Motor neuron (in vitro differentiated cells): ENCODE measurements at places on chromosomes 4 and X.
A peak's percentile ranks its signal among the peaks of the same experiment; 100 is the strongest.

DNA sequence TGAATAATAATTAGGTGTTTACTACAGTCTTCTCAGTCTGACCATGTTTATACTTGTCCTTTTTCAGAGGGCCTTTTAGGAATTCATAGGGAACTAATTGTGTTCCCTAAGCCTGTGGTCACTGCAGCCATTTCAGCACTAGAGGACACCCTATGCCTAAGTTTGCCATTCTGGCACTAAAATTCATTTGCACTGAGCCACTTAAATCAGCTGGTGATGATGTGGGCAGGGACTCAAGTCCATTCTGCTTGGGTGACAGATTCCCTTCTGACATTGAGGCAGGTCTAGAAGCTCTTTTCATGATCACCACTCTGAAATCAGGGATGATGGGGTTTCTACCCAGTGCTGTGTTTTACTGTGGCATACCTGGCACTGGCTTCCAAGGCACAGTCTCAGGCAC is 1178.9 kb upstream of the DIAPH2 start:
- ATAC-seq: no peak

- ATAC-seq: peak; percentile 49
Measured at GRCh38 chrX:13899607-13900006, 82.7 kb upstream of the GPM6B start.

DNA sequence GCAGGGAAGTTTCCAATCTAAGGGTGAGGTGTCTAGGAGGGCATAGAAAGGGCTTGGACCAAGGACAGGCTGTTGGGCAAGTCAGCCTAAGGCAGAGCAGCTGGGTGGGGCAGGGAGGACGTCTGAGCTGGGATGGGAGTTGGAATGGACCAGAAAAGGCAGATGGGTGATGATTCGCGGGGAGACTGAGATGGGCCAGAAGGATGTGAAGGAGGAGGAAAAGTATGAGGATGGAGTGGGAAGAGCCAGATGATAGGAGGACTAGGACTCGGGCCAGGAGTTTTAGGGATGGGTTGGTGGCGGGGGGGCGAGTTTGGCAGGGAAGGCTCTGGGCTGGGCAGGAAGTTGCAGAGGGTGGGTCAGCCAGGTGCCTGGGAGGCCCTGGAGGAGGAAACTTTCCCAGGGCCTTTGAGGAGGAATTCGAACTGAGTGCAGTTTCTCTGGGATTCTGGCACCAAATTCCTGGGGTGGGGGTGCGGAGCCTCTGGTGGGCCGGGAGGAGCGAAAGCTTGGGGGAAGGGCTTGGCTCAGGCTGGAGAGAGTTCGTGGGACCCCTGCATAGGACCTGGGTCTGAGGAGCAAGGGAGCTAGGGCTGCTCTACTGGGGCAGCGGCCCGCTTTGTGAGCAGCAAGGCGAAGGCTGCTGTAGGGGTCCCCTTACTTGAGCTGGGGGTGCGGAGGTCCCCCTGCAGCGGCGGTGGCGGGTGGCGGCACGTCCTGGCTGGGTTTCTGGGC is 8.7 kb upstream of the TIMP1 start:
- ATAC-seq: peak; percentile 23

GRCh38 chrX:123450222-123450621 is 266.1 kb downstream of the GRIA3 start:
- ATAC-seq: no peak

GRCh38 chr4:37652747-37653527 is 33.2 kb downstream of the RELL1 start:
- no peak for ATAC-seq

- ATAC-seq: no peak
Measured at GRCh38 chr4:87224141-87224923, 3.9 kb upstream of the KLHL8 start.
